Mesendoderm (in vitro differentiated cells): ENCODE measurements at places on chromosomes 6 and 20.

DNA sequence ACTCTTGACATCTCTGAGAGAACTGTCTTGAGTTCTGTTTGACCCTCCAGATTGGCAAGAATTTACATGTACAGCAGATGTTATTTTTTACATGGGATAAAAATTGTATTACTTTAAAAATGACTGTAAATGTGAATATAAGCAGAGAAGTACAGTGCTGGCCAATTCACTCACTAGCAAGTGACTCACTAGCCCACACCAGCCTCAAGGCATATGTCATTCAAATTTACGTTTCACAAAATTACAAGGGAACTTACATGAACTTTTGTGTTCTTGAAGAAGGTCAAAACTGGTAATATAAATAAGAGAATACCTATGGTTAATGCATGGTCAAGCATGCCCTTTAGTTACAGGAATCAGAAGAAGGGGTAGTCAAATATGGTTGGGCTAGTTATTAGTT, 54.0 kb upstream of the HMGCLL1 start:
- no peak for DNase-seq

GRCh38 chr6:117128052-117128451, 137.3 kb upstream of the VGLL2 start:
- no peak for DNase-seq

DNA sequence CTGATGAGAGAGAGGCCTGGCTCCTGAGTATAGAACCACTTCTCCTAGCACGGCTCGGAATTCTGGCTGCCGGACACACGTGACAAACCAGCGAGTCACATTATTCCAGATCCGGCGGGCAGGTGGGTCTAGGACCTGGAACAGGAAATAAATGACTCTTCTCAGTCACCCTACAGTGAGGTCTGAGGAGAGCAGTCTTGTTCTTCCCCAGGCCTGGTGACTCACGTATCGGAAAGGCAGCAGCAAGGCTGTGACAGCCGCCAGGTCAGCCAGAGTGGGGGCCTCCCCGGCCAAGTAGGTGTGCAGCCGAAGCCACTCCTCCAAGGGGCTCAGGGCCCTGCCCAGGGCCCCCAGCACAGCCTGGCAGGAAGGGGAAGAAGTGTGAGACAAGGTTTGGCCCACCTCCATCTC, 2.8 kb downstream of the VARS1 start:
- no peak for DNase-seq

GRCh38 chr6:43125555-43125954, 45.5 kb upstream of the SRF start:
- no peak for DNase-seq

DNA sequence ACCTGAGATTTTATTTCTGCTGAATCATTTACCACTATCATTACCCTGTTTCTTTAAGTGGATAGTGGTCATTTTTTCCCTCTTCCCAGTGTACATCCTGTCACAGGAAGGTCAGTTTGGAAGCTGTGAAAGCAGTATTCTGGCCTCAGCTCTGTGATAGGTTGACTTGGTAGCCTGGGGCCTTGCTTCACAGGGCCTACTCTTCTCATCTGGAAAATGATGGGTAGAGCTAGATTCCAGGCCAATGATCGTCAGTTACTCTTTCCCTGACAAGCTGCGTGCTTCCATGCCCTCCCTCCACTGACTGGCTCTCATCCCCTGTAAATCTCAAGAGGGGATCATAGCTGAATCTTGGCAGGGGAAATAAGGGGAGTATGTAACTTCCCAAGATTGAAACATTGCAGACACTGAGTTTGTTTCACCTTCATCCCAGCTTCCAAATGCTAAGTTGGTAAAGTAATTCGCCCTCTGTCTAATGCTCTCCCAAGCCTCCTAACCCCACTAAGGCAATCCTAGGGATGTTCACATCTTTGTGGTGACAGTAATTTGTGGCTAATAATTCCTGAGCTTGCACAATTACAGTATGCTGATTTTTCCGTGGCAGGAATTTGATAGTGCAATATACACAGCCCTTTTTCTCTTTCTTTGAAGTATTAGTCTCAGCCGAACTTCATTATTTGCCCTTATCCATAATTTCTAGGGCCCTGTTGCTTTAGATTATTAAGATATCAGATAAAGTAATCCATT, 51.2 kb downstream of the VAPB start:
- DNase-seq, result no peak

DNA sequence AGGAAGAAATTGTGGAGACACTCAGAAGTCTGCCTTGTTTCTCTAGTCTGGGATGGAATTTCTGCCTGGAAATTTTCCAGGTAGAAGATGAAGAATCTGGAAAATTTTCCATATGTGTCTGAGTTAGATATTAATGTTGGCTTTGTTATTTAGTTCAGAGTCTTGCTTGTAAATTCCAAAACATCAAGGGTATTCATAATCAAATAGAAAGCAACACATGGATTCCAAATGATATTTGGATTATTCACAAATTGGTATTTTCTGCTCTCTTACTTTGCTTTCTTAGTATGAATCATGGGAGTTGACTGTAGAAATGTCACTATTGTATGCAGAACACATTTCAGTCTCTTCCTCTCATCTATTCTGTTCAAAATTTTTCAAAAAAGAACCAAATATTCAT, 116.0 kb downstream of the GRIK2 start:
- no peak for DNase-seq

GRCh38 chr6:31908791-31909190, 6.9 kb upstream of the ZBTB12 start:
- no peak for DNase-seq

DNA sequence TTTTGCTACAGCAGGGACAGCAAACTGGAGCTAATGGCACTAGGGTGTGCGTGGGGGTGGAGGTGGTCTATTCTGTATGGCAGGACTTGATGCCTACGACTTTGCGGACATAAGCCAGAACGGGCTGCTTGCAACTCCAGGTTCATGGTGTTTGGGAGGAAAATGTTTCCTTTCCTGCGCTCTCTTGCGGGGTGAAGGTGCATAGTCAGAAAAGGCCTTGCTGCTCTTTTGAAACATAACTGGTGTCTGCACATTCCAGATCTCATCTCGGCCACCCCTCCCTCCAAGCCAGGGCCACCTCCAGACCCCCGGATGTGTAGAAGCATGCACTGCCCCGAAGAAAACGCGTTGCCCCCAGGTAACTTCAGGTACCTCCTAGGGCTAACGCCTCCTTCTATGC, 8.1 kb downstream of the FOXA2 start:
- peak; percentile 45 for DNase-seq

DNA sequence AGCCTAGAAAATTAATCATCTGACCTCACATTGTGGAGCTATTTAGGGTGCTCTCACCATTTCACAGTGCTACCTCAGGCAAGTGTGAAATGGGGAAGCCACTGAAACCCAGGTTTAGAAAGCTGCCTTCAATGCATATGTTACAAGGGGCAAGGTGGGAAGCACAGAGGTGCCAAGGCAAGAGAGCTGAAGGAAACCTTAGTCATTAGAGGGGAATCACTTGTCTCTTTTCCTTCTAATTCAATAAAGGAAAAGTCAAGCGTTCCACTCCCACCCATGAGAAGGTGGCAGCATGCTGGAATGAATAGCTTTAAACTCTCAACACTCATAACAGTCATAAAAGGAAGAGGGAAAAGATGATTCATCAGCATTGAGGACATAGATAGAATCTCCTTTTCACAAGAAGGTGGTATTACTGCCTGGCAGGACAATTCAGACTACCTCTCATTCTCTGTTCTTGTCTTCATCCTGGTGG, 251.9 kb upstream of the IRAK1BP1 start:
- no peak for DNase-seq

- no peak for DNase-seq
Measured at GRCh38 chr6:30926644-30927043, 5.3 kb downstream of the SFTA2 start.

GRCh38 chr20:32557319-32557718, 27.8 kb downstream of the NOL4L start:
- no peak for DNase-seq

DNA sequence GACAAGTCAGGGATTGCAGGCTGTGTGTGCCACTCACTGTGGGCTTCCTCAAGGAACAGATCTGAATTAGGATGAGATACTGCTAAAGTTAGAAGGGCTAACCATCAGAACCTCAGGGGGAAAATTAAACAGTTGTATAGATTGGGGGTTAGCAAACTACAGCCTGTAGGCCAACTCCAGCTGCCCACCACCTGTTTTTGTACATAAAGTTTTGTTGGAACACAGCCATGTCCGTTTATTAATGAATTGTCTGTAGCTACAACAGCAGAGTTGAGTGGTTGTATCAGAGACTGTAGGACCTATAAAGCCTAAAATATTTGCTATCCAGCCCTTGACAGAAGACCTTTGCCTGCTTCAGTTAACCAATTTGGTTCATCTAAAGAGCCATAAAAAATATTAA, 127.2 kb upstream of the ECI2 start:
- no peak for DNase-seq

- peak; percentile 91 for DNase-seq
Measured at GRCh38 chr20:37295001-37295400, 5.5 kb downstream of the MANBAL start.

DNA sequence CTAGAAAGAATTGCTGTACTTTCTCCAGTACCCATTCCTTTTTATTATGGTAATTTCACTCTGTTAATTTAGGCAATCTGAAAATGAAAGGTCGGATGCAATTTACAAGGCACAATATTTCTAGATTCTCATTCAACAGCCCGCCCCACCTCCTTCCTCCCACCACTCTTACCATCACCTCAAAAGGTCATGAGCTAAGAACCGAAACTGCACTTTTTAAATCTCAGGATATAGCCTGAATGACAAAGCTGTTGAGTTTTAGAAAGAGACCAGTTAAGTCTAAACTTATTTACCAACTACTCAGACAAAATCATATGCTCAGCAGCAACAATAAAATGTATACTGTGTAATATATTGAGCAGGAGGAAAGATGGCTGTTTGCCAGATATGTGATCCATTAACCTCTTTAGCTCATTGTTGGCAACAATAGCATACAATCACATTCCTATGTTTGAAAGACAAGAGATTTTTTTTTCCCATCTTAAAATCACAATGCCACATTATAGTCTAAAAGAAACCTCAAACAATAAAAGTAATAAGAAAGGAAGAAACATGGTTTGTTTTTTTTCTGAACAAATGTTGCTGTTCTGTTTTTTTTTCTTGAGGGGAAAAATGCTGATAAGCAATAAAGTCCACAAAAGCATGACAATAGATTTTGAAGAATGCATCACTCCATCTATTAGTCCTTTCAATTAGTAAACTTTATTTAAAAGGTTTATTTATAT, 1.6 kb upstream of the HS3ST5 start:
- no peak for DNase-seq

DNA sequence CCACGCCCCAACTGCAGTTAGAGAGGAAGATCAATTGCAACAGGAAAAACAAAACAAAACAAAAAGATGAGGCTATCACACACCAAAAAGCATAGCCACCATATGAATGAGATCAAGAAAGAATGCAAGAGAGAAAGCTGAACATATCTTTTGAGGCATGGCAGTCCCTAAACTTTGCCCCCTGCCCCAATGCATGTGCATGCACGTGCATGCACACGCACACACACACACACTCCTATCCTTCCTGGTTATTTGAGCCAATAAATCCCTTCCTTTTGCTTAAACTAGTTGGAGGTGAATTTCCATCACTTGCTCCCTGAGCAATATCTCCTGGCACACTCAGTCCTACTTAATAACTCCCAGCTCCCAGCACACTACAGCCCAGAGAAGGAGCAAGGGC, 48.6 kb upstream of the FOXP4 start:
- DNase-seq, result no peak

DNA sequence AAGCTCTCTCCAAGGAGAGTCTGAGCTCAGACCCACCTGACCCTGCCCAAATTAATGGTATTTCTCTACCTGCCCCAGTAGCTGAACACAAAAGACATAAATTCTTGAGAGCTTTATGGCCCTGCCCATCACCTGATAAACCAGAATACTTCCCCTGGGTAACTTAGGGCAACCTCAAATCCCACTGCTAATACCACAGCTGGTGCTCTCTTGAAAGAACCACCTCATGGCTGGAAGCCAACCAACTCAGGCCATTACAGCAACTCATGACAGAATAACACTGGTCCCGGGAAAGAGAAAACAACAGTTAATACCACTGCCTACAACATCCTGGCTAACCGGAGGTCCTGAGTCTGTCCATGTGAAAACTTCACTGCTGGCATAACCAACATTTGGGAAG, 328.6 kb downstream of the NKAIN2 start:
- no peak for DNase-seq

DNA sequence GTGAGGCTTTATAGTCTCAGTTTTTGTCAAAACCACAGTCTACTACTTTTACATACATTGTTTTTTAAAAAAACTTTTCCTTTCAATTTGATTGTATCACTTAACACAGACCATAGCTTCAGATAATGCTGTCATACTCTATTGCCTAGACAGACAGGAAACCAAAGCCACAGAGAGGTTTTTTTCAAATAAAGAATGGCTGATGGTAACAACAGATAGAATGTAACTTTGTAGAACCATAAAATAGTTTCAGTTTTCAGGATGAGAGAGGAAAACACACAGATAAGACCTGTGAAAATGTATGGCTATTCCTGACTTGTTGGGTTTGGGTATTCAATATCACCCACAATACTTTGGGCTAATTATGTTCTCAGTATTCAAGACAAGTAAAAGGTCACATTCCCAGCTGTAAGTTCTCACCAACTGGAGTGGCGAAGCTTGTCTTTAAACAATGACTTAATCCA, 94.0 kb downstream of the ADGRG6 start:
- DNase-seq, result no peak

GRCh38 chr6:85479208-85479607, 29.3 kb downstream of the NT5E start:
- no peak for DNase-seq

- DNase-seq, result no peak
Measured at GRCh38 chr6:19399406-19399805, 437.8 kb upstream of the ID4 start.

- peak; percentile 70 for DNase-seq
Measured at GRCh38 chr6:30544666-30545272, 11.5 kb downstream of the GNL1 start.

DNA sequence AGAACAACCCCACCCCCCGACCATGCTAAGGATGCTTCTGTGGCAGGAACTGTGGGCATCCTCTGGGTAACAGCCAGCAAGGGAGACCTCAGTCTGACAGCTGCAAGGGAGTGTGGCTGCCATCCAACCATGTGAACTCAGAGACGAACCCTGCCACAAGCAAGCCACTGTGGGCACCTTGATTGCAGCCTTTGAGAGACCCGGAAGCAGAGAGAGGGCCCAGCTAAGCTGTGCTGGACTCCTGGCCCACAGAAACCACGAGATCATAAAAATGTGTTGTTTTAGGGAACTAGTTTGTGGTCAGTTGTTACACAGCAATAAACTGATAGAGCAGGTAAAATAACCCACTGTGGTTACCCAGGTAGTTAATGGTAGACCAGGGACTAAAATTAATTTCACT, 414.6 kb downstream of the CDH26 start:
- DNase-seq, result no peak

DNA sequence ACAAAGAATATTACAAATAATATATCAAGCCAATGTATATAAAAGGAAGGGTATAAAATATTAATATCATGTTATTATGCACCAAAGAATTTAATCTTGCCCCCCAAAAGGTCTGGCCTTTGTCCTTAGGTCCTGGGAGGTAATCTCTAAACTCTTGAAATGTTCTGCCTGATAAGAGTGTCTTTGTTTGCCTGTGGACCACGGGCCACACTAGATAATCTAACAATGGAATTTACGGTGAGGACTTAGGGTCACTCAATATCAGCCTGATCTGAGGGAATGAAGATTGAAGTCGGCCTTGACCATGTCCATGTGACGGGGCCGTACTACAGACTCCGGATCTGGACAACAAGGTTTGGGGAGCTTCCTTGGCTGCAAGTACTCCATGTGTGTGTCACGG, 42.9 kb downstream of the HUS1B start:
- peak; percentile 67 for DNase-seq

GRCh38 chr6:13485923-13486562, 1.4 kb downstream of the GFOD1 start:
- peak; percentile 71 for DNase-seq
